ENCODE measurements at places on chromosomes 5 and 9.

DNA sequence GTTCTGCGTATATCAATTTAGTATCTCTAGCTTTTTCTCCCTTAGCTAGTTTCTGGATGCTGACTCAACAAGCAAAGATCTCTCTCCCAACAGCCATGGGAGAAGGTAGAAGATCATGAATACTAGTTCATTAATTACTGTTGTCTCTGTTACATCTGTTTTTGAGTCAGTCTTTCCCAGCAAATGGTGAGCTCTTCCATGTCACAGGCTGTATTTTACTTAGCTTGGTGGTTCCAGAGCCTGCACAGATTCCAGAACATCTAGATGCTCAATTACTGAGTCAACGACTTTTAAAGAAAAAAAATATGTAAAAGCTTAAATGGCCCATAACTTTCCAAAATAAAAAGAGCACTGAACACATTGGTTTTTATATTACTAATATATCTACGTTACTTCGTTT is 307.2 kb downstream of the NSG2 start:
- no peak for DNase-seq

DNA sequence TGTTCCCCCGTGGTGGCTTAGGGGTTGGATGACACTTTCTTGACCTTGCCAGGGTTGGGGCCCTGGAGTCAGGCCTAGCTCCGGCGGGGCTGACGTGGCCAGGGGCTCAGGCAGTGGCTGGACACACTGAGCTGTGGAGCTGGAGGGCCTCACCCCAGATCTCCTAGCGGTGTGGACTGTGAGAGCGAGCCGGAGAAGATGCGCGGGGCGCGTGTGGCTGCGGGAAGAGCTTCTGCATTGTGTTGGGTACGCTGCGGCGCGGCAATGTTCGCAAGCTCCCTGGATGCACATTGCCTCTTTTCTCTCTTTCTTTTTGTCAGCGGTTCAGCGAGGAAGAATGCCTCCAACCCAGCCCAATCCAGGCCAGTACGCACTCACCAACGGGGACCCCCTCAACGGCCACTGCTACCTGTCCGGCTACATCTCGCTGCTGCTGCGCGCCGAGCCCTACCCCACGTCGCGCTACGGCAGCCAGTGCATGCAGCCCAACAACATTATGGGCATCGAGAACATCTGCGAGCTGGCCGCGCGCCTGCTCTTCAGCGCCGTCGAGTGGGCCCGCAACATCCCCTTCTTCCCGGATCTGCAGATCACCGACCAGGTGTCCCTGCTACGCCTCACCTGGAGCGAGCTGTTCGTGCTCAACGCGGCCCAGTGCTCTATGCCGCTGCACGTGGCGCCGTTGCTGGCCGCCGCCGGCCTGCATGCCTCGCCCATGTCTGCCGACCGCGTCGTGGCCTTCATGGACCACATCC is 4.8 kb downstream of the NR2F1 start:
- no peak for DNase-seq

- DNase-seq, result no peak
Measured at GRCh38 chr5:38032149-38032548, 192.3 kb upstream of the GDNF start.

DNA sequence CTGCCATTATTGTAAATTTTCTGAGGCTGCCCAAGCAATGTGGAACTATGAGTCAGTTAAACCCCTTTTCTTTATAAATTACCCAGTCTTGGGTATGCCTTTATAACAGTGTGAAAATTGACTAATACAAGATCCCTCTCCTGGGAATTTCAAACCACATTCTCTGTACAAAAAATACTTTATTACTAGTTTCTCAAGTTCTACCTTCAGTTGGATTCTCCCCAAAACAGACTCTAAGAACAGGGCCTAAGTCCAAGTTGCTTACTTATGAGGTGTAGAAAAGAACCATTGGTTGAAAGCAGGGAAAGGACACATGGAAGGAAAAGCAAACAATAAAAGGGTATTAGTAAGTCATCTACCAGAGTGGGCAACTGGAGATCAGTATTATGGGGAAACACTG is 343.2 kb downstream of the TMEM232 start:
- no peak for DNase-seq

- DNase-seq, result no peak
Measured at GRCh38 chr9:6328103-6328502, at the start of gene TPD52L3. Gene TPD52L3, plus strand, starts transcription at chr9:6328375. Its CDS starts 221 bp downstream, at chr9:6328596.

DNA sequence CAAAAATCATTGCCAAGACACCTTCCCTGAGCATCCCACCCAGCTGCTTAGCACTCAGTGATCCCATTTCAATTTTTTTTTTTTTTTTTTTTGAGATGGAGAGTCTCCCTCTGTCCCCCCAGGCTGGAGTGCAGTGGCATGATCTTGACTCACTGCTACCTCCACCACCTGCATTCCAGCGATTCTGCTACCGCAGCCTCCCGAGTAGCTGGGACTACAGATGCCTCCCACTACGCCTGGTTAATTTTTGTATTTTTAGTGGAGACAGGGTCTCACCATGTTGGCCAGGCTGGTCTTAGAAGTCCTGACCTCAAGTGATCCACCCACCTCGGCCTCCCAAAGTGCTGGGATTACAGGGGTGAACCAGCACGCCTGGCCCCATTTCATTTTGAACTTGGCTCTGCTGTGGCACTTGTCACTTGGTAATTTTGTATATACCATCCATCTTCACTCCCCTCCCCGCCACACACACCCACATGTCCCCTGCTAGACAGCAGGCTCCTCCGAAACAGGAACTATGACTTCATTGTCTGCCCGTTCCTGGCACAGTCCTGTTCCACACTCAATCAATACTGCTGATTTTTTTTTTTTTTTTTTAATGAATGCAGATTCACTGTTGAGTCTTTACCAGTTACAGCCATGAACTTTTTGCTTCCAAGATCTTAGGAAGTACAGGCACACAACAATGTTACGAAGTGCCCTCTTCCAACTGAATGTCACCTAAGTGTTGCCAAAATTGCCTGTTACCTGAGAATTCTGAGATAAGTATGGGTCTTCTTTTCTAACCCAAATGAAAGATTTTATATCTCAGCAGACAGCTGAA is 17.3 kb upstream of the ZBTB34 start:
- no peak for DNase-seq

DNA sequence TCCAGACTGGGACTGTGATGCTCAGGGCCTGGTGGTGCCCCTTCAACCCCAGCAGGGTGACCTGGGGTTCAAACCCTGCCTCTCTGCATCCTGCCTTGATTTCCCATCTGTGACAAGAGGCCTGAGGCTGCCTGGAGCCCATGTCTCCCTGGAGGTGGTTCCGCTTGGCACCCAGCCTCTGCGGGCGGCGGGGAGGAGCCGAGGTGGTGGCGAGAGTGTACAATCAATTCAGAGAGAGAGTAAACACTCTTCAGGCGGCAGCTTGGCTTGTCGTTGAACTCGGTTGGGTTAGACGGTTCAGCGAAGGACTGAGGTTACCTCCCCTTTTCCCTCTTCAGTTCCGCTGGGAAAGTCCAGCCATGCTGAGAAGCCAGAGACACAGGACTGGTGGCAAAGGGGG is 39.3 kb downstream of the NTNG2 start:
- no peak for DNase-seq

DNA sequence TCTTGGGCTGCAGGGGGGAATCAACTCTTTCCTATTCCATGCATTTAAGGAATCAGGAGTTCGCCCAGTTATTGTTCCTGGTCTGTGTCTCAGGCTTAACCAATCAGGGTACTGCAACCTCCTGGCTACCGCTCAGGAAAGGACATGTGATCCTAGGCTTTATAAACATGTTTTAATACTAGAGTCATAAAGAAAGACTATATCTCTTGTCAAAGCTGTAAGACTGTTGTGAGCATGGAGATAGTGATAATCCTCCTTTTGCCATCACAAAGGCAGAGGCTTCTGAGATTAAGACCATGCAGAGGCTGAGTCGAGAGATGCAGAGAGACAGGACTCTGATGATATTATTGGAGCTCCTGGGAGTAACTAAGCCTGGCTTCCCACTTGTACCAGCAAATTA is 137.0 kb downstream of the YIPF5 start:
- no peak for DNase-seq

- no peak for DNase-seq
Measured at GRCh38 chr5:115661563-115661962, 35.7 kb upstream of the TMED7 start.

- DNase-seq, result no peak
Measured at GRCh38 chr9:20325008-20325407, 297.3 kb downstream of the MLLT3 start.

- DNase-seq, result no peak
Measured at GRCh38 chr5:150272531-150272930, 17.0 kb downstream of the CAMK2A start.

DNA sequence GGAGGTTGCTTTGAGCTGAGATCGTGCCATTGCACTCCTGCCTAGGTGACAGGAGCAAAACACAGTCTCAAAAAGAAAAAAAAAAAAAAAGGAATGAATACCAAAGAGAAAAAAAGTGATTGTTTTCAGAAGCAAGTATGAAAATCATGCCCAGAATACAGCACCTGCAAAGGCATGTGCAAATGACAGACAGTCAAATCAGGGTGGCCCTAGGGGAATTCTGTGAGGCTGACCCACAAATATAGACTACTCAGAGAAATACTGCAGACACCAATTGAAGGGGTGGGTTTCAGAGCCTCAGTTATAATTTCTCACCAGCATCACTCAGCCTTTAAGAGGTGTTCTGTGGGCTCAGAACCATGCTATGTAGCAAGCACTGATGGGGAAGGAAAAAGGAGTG is 28.6 kb downstream of the DCAF12 start:
- no peak for DNase-seq

GRCh38 chr9:111412280-111412679 is 71.9 kb downstream of the ECPAS start:
- DNase-seq, result no peak

- DNase-seq, result no peak
Measured at GRCh38 chr5:127235136-127235535, 55.5 kb upstream of the MEGF10 start.

GRCh38 chr9:90124961-90125360 is 517.7 kb downstream of the DIRAS2 start:
- no peak for DNase-seq

DNA sequence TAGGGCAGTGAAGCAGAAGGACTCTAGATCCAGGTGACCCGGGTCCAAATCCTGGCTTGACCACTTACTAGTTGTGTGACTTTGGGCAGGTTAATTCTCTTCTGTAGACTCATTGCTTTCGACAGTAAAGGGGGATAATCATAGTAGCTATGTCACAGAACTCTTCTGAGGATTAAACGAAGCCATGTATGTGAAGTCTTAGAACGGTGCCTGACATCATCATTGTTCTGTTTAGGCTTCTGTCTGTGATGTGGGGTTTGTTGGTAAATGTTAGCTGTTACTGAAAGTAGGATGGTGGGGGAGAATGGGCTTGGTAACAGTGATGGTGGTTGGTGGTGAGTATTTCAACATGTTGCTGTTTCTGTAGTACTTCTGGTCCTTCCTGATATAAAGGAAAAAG is 73.7 kb downstream of the MAP1B start:
- DNase-seq, result no peak

DNA sequence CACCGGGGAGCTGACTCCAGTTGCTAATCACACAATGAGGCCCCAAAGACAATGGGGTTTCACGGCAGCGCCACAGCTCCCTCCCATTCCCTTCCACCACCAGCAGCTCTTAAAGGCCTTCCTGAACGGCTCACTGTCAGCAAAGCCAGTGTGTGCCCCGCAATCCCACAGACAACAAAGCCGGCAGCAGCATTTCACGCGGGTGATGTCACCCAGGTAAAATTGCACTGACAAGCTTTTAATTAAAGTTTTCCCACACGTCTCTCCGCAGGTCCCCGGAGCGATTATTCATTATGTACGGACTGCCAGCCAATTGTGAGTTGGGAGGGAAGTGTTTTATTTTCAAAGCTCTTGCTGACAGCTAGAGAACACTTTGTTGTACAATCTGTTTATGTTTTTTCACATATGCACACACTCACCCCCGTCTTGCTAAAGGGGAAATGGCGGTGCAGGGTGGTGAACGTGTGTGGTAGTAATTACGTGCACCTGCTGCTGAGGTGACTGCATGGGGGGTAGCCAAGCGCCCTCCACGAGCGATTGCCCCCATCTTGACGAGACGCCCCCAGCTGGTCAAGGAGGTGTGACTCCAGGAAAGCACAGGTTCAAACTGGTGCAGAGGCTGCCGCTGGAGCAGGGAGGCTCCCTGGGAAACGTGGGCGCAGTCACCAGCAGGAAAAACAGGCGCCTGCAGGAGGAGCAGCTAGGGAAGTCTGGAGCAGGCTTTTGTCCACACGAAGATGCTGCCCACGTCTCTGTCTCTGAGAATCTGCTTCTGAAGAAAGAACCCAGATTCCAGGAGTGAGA is 65.0 kb downstream of the IRX2 start:
- DNase-seq, result no peak

DNA sequence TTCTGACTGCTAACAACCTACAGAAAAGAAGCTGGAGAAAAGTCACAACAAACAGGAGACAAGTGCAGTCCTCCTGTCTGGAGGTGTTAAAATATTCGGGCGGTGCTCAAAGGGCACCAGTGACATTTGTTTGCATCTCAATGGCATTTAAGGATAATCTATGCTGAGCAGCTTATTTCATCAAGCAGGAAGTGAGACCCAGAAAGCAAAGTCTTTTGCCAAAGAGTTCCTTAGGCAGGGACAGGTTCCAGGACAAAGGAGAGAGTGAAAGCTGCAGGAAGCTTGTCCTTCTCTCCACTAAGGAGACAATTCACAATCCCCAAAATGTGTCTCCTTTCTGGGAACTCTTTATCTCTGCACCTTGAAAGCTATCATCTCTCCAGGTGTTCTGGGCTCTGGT is 38.7 kb upstream of the CDK20 start:
- DNase-seq, result no peak

GRCh38 chr5:132428484-132429462 is 59.3 kb downstream of the SLC22A5 start:
- DNase-seq, result no peak

GRCh38 chr5:171647904-171648260 is 137.7 kb upstream of the SMIM23 start:
- no peak for DNase-seq

GRCh38 chr9:37290940-37291485 is 131.5 kb upstream of the GRHPR start:
- no peak for DNase-seq

GRCh38 chr5:123845356-123846100 is 333.6 kb downstream of the CSNK1G3 start:
- no peak for DNase-seq

DNA sequence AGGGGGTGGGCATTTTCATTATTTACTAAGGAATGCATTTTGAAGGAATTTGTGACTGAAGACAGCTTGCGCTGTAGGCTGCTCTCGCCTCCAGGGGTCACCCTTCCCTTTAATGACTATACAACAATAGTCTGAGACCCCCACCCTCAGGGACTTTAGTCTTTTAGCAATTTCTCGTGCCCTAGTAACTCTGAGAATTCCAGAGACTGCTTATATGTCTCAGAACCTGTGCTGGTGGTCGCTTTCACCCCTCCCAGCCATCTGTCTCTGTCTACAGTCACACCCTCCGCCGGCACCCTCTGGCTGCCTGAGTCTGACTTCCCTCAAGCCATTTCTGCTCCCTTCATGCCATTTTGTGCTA is 671.4 kb downstream of the NR2F1-AS1 start:
- DNase-seq, result no peak
